ENCODE measurements at places on chromosomes 7 and 10. TPM values are rescaled to one million over a fixed set of nuclear protein-coding genes. Genes with fewer than 3 reads are reported as not detected.

TEX36 gene
- total RNA-seq, result not detected

SFXN3 gene
- total RNA-seq, result 79.5 TPM

ZNF488 gene
- total RNA-seq, result not detected

PRF1 gene
- 5.2 TPM for total RNA-seq

MMD2 gene
- not detected for total RNA-seq

TMEM176B gene
- 65.3 TPM for total RNA-seq

WIPF3 gene
- total RNA-seq, result 21.4 TPM

CYP2C19 gene
- not detected for total RNA-seq

EVX1 gene
- total RNA-seq, result not detected

TUBAL3 gene
- total RNA-seq, result not detected

CBX3 gene
- total RNA-seq, result 94.8 TPM

ADCY1 gene
- 14.7 TPM for total RNA-seq

ZNF107 gene
- total RNA-seq, result 7.2 TPM

PLEKHS1 gene
- not detected for total RNA-seq

DENND2A gene
- 26.4 TPM for total RNA-seq

CYP3A7 gene
- total RNA-seq, result not detected

NOC3L gene
- total RNA-seq, result 15.5 TPM

ASB10 gene
- not detected for total RNA-seq

TAS2R5 gene
- 1.5 TPM for total RNA-seq

SFTPA1 gene
- total RNA-seq, result 0.83 TPM

XRCC2 gene
- 0.51 TPM for total RNA-seq

Measured in posterior vena cava (tissue), 2 donors.